ENCODE measurements at places on chromosomes 11 and 22.

GRCh38 chr11:100328626-100329340 lies 358.3 kb upstream of the ARHGAP42 start:
- no peak for DNase-seq

GRCh38 chr11:97430877-97431276 lies 1041.1 kb downstream of the JRKL start:
- DNase-seq: no peak

- no peak for DNase-seq
These were observed 6.1 kb upstream of the STIM1 start for GRCh38 chr11:3849297-3849874.

DNA sequence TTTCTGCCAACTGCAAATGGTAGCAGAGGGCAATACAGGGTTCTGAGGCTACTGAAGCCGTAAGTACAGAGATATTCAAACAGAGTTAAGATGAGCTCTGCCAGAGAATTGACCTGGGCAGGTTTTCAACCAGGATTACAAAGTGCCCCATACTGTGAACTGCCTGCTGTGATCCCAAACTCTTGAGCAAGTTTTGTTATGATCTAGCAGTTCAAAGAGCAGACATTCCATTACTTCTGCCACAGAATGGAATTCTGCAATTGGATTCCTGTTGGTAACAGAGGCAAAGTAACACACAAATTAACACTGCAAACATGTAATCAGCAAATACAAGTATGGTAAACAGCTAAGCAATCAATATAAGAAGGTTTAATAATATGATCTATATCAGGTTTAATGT lies 31.2 kb downstream of the ALG9 start:
- no peak for DNase-seq

- no peak for DNase-seq
These were observed 27.2 kb downstream of the WEE1 start for GRCh38 chr11:9600644-9601036.

DNA sequence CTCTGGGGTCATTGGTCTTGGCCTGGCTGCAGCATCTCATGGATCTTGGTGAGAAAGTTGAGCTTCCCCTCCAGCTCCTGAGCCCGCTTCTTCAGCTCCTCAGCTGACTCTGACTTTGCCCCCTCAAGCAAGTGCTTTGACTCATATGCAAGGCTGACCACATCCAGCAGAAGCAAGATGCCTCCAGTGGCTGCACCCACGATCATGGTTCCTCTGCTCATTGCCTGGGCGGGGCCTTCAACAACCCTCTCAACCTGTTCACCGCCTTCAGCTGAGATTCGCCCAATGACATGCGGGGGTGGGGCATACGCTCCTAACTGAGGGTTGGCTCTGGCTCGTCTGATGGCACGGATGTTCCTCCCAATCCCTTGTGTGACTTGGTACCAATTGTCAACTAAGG lies 11.9 kb downstream of the APOL2 start:
- DNase-seq: no peak

- DNase-seq: no peak
These were observed 5.3 kb upstream of the CHADL start for GRCh38 chr22:41245917-41246499.
